ENCODE measurements at places on chromosomes 12 and 14. TPM values are rescaled to one million over a fixed set of nuclear protein-coding genes. Genes with fewer than 3 reads are reported as not detected.

KCNC2 gene
- total RNA-seq, result not detected

LRCOL1 gene
- not detected for total RNA-seq

CCDC196 gene
- total RNA-seq, result not detected

DNAH10 gene
- total RNA-seq, result not detected

CBLN3 gene
- not detected for total RNA-seq

NPAS3 gene
- total RNA-seq, result 3.5 TPM

TGFB3 gene
- total RNA-seq, result 24.6 TPM

FAR2 gene
- total RNA-seq, result 96.7 TPM

ITFG2 gene
- 197 TPM for total RNA-seq

KIF5A gene
- total RNA-seq, result 1.4 TPM

SCN8A gene
- 8.7 TPM for total RNA-seq

CLEC2A gene
- total RNA-seq, result not detected

AMN1 gene
- total RNA-seq, result 131 TPM

UNC79 gene
- 0.45 TPM for total RNA-seq

KRT78 gene
- total RNA-seq, result not detected

ANO4 gene
- total RNA-seq, result not detected

WDHD1 gene
- total RNA-seq, result 0.29 TPM

CELA1 gene
- not detected for total RNA-seq

RNASE4 gene
- total RNA-seq, result 110 TPM

CLEC4C gene
- total RNA-seq, result not detected

ARHGAP9 gene
- 6.7 TPM for total RNA-seq

LRP1-AS gene
- not detected for total RNA-seq

TROAP gene
- 8.5 TPM for total RNA-seq

CEBPE gene
- not detected for total RNA-seq

PPHLN1 gene
- 29.8 TPM for total RNA-seq

DEGS2 gene
- 1.2 TPM for total RNA-seq

OLR1 gene
- total RNA-seq, result 4.5 TPM

CD27 gene
- total RNA-seq, result not detected

IQSEC3 gene
- total RNA-seq, result not detected

ZNF140 gene
- total RNA-seq, result 37.8 TPM

FRMD6 gene
- 35.2 TPM for total RNA-seq

SYCP3 gene
- total RNA-seq, result not detected

MYL2 gene
- total RNA-seq, result not detected

TSPAN9 gene
- 15.6 TPM for total RNA-seq

SUPT16H gene
- 27.4 TPM for total RNA-seq

BCL11B gene
- 2.2 TPM for total RNA-seq

ERO1A gene
- 68.8 TPM for total RNA-seq

OR4E2 gene
- total RNA-seq, result not detected

KRT79 gene
- not detected for total RNA-seq

ACACB gene
- 53.2 TPM for total RNA-seq

ARL1 gene
- 9.4 TPM for total RNA-seq

ART4 gene
- total RNA-seq, result not detected

GZMH gene
- not detected for total RNA-seq

AICDA gene
- total RNA-seq, result not detected

CLECL1 gene
- not detected for total RNA-seq

CD9 gene
- 78.2 TPM for total RNA-seq

CHGA gene
- 455 TPM for total RNA-seq

ASB2 gene
- 20.4 TPM for total RNA-seq

TMEM63C gene
- 0.14 TPM for total RNA-seq

HNRNPA1 gene
- 763 TPM for total RNA-seq

Measured in stomach (tissue), 19 donors.